ENCODE measurements at places on chromosomes 5 and 9.

DNA sequence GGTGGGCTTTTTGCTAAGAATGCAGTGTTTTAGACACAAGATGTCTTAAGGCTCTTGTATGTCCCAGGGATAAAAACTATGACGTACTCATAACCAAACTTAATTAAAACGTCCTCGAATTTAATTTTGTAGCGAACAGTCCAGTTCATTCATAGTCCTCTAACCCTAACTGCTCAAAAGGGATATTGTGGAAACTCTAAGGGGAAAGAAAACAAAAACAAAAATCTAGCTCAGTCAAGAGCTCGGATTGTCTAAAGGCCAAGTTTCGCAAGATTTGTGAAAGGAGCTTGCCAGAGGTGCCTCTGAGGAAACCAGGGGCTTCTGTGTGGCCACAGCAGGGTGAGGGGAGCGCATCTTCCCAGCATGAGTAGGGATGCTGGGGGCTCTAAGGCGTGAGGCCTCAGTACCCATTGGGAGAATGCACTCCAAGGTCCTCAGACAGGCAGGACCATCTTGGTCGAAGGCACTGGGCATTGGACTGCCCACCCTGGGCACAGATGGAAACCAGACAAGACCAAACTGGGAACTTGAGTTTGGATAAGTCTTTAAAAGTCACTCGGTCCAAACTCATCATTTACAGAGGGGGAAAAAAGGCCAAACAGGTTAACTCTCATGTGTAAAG is 71.8 kb downstream of the PRRT1B start:
- DNase-seq = no peak

GRCh38 chr5:174235221-174236011 is 189.9 kb downstream of the NSG2 start:
- no peak for DNase-seq

DNA sequence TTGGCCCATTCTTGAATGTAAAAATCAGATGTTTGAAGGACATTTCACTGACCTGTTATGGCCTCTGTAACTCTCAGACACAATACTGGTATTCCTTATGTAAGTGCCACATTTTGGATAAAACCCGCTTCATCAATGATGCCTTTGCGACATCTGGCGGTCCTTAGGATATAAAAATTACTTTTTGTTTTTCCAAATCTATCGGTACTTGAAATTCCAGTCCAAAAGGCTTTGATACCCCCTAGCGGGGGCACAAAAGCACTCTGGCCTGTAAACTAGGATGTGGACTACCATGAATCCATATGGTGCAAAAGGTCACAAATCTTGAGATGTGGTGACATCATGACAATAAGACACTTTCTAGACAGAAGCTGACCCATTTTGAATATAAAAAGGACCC is 291.8 kb downstream of the KIAA0825 start:
- DNase-seq = no peak

DNA sequence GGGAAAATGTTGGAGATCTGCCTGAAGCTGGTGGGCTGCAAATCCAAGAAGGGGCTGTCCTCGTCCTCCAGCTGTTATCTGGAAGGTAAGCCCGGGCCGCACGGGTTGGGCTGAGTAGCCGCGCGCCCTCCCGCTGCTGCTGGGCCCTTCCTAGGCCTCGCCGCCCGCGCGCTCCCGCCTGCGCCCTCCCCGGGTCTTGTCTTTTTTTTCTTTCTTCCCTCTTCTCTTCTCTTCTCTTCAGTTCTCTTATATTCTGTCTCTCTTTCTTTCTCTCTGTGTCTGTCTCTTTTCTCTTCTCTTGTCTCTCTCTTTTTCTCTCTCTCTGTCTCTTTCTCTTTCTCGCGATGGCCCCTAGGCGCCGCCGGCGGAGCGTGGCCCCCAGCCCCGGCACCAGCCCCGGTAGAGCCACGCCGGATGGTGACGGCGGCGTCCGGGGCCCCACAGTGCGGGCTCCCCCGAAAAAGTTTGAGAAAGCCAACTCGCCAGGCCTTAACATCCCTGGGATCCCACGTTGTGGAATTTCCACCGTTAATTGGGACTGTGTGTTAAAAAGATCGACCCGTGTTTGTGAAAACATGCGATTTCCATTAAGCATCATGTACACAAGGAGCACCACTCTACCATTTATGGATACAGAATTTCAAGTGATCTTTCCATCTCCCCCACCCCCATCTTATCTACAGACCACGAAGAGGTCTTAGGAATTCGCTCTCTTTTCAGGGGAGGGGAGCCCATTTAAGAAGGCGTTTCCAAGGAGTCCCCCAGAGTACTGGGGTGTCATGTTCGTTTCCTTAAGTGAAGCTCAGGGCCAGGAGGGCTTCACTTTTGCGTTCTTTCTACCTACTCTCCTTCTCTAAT is 616 bp downstream of the ABL1 start:
- no peak for DNase-seq

DNA sequence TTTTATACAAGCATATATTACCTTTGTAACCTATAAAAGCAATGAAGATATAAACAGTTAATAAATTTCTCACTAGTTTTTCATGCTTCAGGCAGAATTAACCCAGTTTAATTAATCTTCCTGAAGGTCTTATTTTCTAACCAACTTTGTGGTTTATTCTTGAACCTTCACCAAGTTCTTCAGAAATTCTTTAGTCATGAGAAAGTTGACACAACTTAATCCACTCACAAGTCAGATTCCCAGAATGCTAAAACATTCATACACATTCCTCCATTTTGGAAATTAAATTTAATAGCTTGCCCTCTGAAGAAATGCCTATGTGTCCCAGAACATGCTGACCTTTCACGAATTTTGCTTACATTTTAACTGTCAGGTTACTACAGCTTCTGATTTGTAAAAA is 105.4 kb upstream of the PAM start:
- no peak for DNase-seq

GRCh38 chr9:10265153-10265631 is 347.6 kb downstream of the PTPRD start:
- peak; percentile 58 for DNase-seq
